SK-N-SH treated with all-trans-retinoic acid at 6 μM for 48 hours (cell line): ENCODE measurements at places on chromosomes 16 and 17.

GRCh38 chr16:10552998-10553491, 27.4 kb downstream of the EMP2 start:
- no peak for ATAC-seq

- no peak for ATAC-seq
Measured at GRCh38 chr16:54503011-54503855, 216.6 kb upstream of the IRX3 start.

DNA sequence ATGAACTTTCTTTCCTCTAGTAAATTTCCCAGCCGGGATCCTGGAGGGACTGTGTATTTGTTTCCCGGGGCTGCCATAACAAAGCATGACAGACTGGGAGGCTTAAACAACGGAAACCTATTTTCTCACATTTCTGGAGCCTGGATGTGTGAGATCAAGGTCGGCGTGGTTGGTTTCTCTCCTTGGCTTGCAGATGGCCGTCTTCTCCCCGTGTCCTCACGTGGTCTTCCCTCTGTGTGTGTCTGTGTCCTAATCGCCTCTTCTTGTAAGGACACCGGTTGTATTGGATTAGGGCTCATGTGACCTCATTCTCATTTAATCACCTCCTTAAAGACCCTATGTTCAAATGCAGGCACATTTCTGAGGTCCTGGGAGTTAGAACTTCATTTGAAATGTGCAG, 22.0 kb upstream of the USP10 start:
- ATAC-seq: no peak

GRCh38 chr17:79607940-79608623, 2.8 kb downstream of the RBFOX3 start:
- peak; percentile 30; the same call in 2 of the 3 replicates for ATAC-seq

DNA sequence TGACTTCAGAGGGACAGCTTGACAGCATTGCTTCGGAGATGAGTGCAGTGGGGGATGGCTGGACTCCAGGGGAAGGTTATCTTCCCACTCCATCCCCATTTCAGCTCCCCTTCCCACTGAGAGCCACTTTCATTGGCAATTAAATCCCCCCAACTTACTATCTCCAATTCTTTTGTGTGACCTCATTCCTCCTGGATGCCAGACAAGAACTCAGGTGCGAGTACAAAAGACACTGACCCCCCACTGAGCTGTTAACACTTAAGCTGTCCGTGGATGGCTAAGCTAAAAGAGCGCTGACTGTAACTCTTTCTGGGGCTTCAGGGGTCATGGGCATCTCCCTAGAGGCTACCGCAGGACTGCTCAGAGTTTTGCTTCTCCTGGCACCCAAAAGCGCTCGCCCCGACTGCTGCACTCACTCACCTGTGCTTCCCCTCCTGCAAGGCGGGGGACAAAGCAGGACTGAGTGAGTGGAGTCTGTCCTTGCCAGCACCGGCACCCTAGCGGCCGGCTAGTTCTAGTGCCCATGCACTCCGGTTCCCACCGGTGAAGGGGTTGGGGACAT, 44.8 kb upstream of the FBXO47 start:
- no peak; the same call in 2 of the 3 replicates for ATAC-seq

DNA sequence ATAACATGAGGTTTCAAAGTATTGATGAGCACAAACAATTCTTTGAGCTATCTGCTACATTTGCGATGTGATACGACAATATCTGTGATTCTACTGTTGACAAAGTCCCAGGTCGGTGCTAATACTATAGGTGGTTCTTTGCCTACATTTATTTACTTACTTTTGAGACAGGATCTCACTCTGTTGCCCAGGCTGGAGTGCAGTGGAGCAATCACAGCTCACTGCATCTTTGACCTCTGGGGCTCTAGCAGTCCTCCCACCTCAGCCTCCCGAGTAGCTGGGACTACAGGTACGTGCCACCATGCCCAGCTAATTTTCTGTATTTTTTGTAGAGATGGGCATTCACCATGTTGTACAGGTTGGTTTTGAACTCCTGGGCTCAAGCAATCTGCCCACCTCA, 343.4 kb downstream of the SHISA9 start:
- ATAC-seq: no peak

GRCh38 chr17:61757168-61757567, 106.2 kb downstream of the BRIP1 start:
- ATAC-seq: no peak

DNA sequence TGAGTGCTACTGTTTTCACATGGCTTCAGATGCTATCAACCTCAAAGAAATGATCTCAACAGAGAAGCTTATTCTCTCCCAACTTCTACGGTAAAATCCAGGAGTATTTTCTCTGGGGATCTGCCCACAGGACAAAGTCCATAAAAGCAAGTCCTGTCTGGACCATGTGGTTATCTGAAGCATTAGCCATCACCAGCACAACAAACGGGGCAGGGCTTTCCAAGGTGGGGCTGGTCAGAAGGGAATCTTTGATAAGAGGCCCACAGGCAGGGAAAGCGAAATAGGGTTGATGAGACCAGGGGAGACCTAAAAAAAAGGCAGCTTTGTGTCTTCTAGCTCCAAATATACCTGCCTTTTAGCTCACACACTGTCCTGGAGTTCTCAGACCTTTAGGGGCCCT, 38.7 kb upstream of the CACNG3 start:
- no peak for ATAC-seq

- ATAC-seq: no peak
Measured at GRCh38 chr16:49602201-49602975, 228.8 kb downstream of the C16orf78 start.

GRCh38 chr17:76581515-76581914, 4.1 kb downstream of the ST6GALNAC2 start:
- no peak for ATAC-seq

GRCh38 chr16:78693496-78693895, 594.0 kb downstream of the WWOX start:
- ATAC-seq: no peak

- ATAC-seq: no peak
Measured at GRCh38 chr17:62713086-62713881, 85.8 kb downstream of the MRC2 start.

- no peak for ATAC-seq
Measured at GRCh38 chr17:1627182-1627981, 1.3 kb downstream of the SLC43A2 start.

- no peak for ATAC-seq
Measured at GRCh38 chr17:45346216-45347015, 29.6 kb upstream of the MAP3K14 start.

GRCh38 chr16:73210686-73211085, 162.8 kb upstream of the ZFHX3 start:
- ATAC-seq: no peak

- no peak for ATAC-seq
Measured at GRCh38 chr17:56908001-56908542, 5.8 kb downstream of the TRIM25 start.

- peak; percentile 98 for ATAC-seq
Measured at GRCh38 chr17:70405492-70406220, 236.3 kb downstream of the KCNJ2 start.

- ATAC-seq: no peak
Measured at GRCh38 chr16:81514041-81514559, 69.5 kb downstream of the CMIP start.

DNA sequence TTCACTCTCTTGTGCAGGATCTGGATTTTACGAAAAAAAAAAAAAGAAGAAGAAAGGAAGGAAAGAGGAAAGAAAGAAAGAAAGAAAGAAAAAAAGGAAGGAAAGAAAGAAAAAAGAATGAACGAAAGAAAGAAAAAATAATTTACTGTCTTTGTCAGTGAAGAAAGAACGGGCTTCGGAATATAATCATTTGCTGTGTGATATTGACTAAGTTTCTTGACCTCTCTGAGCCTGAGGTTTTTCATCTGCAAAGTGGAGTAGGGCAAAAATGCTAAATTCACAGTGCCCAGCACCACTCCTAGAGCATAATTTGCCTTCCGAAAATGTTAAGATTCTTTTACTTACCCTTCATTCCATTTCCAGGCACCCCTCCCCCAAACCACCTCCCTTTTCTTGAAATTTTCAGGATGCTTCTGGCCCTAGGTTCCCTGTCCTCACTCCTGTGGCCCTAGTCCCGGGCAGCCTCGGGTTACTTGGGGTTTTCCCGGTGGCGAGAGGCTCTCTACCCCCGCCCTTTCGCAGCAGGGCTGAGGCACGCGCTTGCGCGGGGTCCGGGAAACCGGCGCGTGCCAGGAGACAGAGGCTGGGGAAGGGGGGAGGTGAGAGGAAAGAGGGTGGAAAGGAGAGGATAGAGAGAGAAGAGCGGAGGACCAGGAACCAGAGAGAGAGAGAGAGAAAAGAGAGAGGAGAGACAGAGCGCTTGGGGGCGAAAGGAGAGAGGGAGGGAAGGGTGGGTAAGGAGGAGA, at the start of gene CNTNAP1:
CNTNAP1 (plus strand) TSS at position 556 of the 746 bp plus-strand sequence. CDS start 299 bp downstream, outside the sequence.
- ATAC-seq: peak; percentile 57

- ATAC-seq: no peak
Measured at GRCh38 chr16:11781773-11782172, 15.3 kb downstream of the ZC3H7A start.

DNA sequence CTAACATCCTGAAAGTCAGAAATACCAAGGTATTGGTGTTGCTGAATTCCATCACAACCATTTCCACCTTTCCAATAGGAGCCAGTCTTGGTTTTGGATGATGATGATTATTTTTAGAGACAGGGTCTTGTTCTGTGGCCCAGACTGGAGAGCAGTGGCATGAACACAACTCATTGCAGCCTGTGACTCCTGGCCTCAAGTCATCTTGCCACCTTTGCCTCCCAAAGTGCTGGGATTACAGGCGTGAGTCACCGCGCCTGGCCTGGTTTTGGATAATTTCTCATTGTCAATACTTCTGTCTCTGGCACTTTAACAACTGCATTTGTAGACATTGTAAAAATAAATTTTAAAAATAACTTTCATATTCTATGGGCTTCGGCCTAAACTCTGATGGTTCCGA, 22.6 kb downstream of the STAT5B start:
- ATAC-seq: no peak

- ATAC-seq: peak; percentile 6; the same call in 1 of the 3 replicates
Measured at GRCh38 chr17:76048025-76048605, 21.0 kb upstream of the EVPL start.

DNA sequence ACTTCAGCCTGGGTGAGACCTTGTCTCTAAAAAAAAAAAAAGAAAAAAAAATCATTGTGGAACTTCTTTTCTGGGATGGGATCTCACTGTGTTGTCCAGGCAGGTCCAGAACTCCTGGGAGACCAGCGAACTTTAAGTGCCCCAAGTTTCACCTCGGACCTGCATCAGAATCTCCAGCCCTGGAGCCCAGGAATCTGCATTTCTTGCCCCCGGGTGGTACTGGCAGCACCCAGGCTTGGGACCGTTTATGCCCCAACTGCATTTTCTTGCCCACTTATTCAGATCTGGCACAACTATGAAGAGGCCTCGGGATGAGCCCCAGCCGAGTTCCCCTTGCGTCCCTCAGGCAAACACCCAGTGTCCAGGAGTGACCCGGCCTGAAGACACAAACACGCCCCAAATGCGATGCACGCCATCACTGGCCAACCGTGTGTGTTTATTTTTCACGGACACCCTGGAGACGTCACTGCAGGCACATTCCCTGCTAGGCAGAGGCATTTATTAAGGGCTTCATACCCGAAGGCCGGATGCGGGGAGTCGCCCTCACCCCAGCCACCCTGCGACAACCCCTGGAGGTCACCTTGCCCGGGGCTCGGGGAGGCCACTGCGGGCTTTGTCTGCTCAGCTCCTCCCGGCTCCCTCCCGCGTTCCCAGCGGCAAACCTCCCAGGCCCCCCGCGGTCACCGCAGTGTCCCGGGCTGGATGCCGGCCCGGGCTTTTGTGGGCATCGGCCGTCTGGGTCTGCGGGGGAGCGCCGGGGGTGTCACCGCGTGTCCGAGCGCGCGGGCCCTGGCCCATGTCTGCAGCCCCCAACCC, 684 bp upstream of the SPIRE2 start:
- peak; percentile 85 for ATAC-seq

- no peak for ATAC-seq
Measured at GRCh38 chr16:25172831-25173230, 43.9 kb upstream of the AQP8 start.

GRCh38 chr16:17469741-17470181, 999 bp downstream of the XYLT1 start:
- peak; percentile 18 for ATAC-seq

GRCh38 chr17:66695098-66695497, 139.8 kb upstream of the CACNG5 start:
- no peak for ATAC-seq

DNA sequence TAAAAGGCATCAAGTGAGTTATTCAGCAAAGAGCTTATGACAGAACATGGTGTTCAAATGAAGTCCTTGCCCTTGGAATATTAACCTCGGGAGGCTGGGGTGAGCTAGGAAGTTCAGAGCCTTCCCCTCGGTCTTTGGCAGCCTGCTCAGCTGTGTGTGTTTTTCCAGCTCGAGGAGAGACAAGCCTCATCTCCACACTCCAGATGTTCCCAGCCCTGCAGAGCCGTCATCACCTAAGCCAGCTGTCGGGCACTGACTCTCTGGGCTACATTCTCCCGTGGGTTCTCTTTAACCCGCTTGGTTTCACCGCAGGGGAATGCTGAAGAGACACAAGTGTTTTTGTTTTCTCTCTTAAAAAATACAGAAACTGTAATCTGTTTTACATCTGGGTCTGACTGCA, 47.1 kb downstream of the IRX3 start:
- no peak for ATAC-seq
